Activated T-cell treated with anti-CD3 and anti-CD28 coated beads for 4 hours (primary cell): ENCODE measurements at places on chromosomes 4 and X.

GRCh38 chr4:142129931-142130330, 493.5 kb downstream of the IL15 start:
- no peak for DNase-seq

DNA sequence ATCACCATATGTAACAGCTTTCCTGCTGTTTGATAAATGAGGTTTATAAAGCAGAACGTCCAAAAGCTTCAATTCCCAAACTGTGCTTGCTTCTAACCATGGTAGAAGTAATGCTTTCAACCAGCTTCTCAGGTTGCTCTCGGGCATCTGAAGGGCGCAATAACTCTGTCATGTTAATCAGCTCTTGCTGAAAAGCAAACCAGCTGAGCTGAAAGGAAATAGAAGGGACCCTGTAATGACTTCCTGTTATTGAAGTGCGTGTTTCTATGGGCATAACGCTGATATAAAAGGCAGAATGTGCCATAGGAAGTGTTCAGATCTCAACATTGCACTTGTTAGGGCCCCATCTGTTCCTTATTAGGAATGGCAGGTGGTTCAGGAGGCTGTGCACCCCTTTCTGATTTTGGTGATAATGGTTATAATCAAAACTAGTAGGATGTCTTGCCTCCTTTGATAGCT, 21.2 kb downstream of the HERC3 start:
- peak; percentile 15 for DNase-seq

DNA sequence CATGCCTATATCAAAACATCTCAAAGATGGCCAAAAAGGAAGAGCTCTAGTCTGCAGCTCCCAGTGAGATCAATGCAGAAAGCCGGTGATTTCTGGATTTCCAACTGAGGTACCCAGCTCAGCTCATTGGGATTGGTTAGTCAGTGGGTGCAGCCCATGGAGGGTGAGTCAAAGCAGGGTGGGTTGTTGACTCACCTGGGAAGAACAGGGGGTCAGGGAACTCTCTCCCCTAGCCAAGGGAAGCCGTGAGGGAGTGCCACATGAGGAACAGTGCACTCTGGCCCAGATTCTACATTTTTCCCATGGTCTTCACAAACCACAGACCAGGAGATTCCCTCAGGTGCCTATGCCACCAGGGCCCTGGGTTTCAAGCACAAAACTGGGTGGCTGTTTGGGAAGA, 57.3 kb upstream of the FGF16 start:
- no peak for DNase-seq

DNA sequence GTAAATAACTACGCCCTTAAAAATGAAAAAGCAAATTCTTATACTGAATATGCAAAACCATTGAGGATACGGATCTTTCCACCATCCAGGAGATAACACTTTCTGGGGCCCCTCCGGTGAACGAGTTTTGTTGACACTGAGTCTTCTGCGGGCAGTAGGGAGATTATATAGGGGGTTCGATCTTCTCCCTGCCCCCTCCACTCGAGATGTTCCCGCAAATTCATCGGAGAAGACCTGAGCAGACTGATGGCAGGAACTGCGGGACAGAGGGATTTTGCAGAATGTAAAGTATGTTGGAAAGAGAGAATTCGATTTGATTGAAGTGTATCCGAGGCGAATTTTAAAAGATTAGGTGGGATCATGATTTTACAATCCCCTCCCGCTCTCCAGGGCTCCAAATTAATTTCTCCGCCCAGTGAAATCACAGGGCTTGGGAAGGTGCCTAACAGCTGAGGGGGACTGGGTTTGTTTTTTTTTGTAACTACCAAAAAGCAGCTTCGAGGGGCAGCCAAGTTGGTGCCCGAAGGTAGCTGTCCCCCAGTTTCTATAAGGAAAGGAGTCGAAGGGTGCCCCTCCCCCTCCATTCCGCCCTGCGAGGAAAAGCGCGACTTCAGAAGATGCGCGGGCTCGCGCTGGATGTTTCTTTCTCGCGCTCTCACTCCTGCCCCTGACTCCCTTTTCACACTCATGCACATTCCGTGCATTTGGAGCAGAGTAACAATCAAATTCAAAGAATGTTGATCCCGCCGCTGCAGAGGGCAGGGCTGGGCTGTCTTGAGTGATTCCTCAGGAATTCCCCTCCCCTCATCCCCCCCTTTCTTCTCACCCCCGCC, 1.2 kb downstream of the TMEM255A start:
- no peak for DNase-seq

- no peak for DNase-seq
Measured at GRCh38 chr4:150072906-150073714, 5.1 kb upstream of the DCLK2 start.

DNA sequence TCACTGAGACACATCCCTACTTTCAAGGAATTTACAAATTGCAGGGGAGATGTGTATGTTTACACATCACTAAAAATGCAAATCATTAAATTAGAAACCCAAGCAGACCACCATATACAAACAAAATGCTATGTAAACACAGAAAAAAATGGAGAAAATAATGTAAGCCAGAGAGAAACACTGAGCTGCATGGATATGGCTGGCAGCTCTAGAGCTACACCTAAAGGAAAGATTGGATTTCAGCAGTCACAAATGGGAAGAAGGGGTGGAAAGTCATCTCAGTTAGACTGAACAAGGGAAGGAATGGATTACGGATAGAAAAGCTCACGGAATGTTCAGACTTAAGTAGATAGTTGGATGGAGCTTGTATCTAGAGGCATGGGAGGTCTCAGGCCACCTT, 186.3 kb downstream of the MOSPD2 start:
- no peak for DNase-seq

DNA sequence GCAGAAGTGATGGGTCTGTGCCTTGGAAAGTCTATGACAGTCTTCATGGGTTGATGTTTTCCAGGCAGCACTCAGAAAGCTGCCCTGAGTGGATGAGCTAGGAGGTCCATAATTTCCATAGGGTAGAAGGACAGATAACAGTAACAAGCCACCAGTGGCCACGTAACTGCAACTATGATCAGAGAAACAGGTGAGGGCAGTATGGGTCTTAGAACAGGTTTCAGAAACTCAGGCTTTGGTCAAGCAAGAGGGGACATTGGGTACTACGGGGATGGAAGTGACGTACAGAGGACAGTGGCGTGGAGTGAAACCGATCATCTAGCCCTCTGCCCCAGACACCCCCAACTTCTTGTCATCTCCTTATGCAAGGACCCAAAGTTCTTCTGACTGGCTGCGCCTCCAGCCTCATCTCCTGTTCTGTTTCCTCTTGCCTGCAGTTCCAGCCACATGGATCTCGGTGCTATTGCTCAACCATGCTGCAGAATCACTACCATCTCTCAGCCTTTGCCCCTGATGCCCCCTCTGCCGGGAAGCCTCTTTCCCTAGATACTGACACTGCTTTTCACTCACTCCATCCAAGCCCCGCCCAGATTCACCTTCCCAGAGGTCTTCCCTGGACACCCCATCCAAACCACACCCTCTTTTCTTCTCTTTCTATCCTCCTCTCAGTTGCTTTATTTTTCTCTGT, 123.4 kb downstream of the MFAP3L start:
- no peak for DNase-seq

- DNase-seq: no peak
Measured at GRCh38 chr4:20248155-20248558, 3.5 kb upstream of the SLIT2 start.

GRCh38 chr4:184355857-184356256, 118.5 kb downstream of the IRF2 start:
- no peak for DNase-seq

GRCh38 chrX:111896148-111896547, 20.2 kb downstream of the TRPC5OS start:
- no peak for DNase-seq

GRCh38 chr4:97548186-97548585, 595.1 kb downstream of the STPG2 start:
- no peak for DNase-seq

GRCh38 chr4:53228036-53228435, 137.8 kb downstream of the SCFD2 start:
- no peak for DNase-seq

DNA sequence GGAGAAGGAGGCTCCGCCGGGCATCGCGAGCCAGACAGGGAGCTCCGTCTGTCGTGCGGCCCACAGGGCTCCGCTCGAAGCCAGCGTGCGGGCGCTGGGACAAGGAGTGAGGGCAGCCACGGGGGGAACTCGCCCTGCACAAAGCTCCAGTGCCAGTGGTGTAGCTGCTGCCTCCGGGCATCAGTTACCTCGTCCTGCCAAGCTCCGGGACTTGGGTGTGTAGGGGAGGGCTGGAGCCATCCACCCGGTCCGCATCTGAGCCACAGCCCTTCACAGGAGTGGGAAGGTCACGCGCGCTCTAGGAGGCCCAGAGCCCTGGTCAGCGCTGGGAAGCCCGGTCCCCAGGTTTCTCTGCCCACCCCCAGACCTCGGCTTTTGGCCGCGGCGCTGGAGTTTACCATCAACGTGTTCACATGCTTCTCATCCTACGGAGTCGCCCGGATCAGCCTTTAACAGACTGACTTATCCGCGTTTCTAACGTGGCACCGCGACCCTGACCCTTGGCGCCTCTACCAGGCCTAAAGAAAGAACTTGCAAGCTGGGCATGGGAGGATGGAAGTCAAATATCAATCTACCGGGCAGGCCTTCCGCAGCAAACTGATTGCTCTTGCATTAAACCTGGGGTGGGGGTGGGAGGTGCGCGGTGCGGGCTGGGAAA, 8.4 kb upstream of the PRDM8 start:
- DNase-seq: no peak

GRCh38 chrX:56066016-56066415, 166.1 kb upstream of the KLF8 start:
- DNase-seq: no peak

DNA sequence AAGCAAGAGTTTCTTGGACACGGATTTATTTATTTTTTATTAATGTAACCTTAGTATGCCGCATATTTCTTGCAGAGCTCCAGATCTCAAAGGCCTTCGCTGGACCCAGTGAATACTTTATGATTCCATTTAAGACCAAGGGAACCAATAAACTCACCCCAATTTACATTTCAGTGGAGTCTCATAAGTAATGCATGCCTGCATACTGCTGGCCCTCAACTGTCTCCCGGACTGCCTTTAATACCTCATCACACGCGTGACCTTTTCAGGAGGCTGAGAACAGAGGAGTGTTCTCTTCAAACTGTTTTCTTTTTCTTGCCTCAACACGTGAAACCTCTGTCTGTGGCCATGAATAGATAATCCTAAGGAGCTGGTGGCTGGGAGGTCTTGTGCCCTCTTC, 240.9 kb downstream of the STIM2 start:
- DNase-seq: no peak

GRCh38 chr4:64533159-64533558, 123.9 kb upstream of the TECRL start:
- DNase-seq: no peak

- DNase-seq: no peak
Measured at GRCh38 chr4:92199135-92199534, 104.6 kb upstream of the GRID2 start.

- DNase-seq: no peak
Measured at GRCh38 chr4:88226143-88226542, 58.2 kb downstream of the PPM1K start.

DNA sequence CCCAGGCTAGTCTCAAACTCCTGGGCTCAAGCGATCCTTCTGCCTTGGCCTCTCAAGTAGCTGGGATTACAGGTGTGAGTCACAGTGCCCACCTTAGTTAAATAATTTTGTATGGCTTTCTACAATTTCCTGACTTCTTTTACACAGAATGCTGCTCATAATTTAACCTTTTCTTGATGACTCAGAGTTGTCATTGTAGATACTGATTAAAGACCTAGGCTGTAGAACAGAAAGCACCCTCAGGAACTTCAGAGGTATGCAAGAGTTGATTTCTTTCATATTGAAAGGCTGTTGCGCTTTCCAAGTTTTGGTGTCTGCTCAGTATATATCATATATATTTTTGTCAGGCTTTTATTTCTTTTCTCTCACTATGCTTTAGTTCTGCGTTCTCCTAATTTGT, 21.1 kb upstream of the GPR34 start:
- DNase-seq: no peak

- no peak for DNase-seq
Measured at GRCh38 chrX:24996096-24996709, 19.6 kb downstream of the ARX start.

- DNase-seq: no peak
Measured at GRCh38 chr4:189498457-189498856, 442.2 kb upstream of the FRG1 start.
